ENCODE measurements at places on chromosomes 16 and 17. TPM values are rescaled to one million over a fixed set of nuclear protein-coding genes. Genes with fewer than 3 reads are reported as not detected.

GRCh38 chr16:57577691-57578224 lies 35.3 kb downstream of the ADGRG5 start:
- H3K4me1 ChIP-seq, result no peaks in the 10 kb centered on the region
- H3K27ac ChIP-seq, result no peak overlapping the region
- H3K4me3 ChIP-seq, result no peak overlapping the region
- H3K27me3 ChIP-seq, result no peaks in the 10 kb centered on the region
- H3K36me3 ChIP-seq, result no peaks in the 10 kb centered on the region

GRCh38 chr17:40484285-40484972 lies 17.0 kb downstream of the TNS4 start:
- H3K4me1 ChIP-seq, result no peaks in the 10 kb centered on the region
- no peak overlapping the region for H3K27ac ChIP-seq
- H3K27me3 ChIP-seq, result no peaks in the 10 kb centered on the region
- H3K36me3 ChIP-seq, result no peaks in the 10 kb centered on the region
- H3K4me3 ChIP-seq, result no peak overlapping the region

- H3K27ac ChIP-seq, result no peak overlapping the region
- H3K27me3 ChIP-seq, result no peaks in the 10 kb centered on the region
- no peak overlapping the region for H3K4me3 ChIP-seq
- H3K36me3 ChIP-seq, result no peaks in the 10 kb centered on the region
- H3K4me1 ChIP-seq, result no peaks in the 10 kb centered on the region
Observed at GRCh38 chr16:16857603-16858283, 478.8 kb downstream of the NPIPA7 start.

- no peak overlapping the region for H3K27ac ChIP-seq
- no peaks in the 10 kb centered on the region for H3K36me3 ChIP-seq
- no peak for DNase-seq
- H3K27me3 ChIP-seq, result no peaks in the 10 kb centered on the region
- H3K4me3 ChIP-seq, result no peak overlapping the region
- H3K4me1 ChIP-seq, result no peaks in the 10 kb centered on the region
Observed at GRCh38 chr16:83403761-83404160, 404.0 kb upstream of the HSBP1 start.

GRCh38 chr17:67829331-67829730 lies 4.0 kb downstream of the BPTF start:
- H3K36me3 ChIP-seq, result no peaks in the 10 kb centered on the region
- DNase-seq, result no peak
- no peak overlapping the region for H3K4me3 ChIP-seq
- H3K27me3 ChIP-seq, result no peaks in the 10 kb centered on the region
- no peak overlapping the region for H3K27ac ChIP-seq

Gene HYDIN
- 9.6 TPM for total RNA-seq
